ENCODE measurements at places on chromosomes 13 and 19.

GRCh38 chr13:28301839-28302238 is 163.5 kb downstream of the PAN3 start:
- peak; percentile 13 for DNase-seq

DNA sequence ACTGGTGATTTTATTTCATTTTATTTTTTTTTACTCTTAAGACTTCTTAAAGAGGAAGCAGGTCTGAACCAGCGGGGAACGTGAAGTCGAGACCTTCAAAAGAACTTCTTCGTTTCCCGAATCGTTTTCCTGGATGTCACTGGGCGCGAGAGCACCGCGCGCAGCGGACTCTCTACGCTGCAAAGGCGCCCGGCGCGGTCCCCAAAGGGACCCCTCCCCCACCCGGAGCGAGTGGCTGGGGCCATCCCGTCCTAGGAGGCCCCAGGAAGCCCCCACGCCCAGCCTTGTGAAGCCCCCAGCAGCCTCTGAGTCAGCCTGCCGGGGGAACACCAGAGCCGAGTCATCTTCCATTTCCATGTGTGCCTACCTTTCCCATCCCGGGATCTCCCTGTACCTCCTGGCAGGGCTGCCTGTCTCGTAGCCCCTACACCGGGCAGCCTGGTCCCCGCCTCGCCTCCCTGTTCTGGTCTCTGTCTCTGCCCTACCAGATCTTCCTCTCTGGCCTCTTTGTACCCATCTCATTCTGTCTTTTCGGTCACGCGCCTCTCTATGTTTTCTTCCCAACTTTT is 608 bp downstream of the CD70 start:
- no peak for DNase-seq

DNA sequence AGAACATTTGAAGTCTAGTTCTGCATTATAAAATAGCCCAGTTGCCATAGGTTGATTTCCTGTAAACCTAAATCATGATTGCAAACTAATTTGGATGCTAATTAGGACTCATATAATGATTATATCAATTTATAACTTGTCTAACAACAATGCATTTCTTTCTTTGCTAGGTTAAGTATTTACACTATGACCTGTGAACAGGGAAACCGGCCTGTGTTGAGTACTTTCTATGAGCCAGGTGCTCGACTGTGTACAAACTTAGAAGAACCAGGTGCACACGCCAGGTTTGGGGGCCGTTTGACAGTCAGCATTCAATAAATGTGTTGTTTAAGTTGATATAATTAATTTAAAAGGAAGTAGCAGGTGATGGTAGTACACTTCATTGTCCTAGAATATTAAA is 203.1 kb downstream of the TM9SF2 start:
- DNase-seq, result no peak

GRCh38 chr19:30647891-30648720 is 275.9 kb downstream of the ZNF536 start:
- DNase-seq, result no peak

- DNase-seq, result no peak
Measured at GRCh38 chr13:76868371-76868770, 17.8 kb downstream of the KCTD12 start.

DNA sequence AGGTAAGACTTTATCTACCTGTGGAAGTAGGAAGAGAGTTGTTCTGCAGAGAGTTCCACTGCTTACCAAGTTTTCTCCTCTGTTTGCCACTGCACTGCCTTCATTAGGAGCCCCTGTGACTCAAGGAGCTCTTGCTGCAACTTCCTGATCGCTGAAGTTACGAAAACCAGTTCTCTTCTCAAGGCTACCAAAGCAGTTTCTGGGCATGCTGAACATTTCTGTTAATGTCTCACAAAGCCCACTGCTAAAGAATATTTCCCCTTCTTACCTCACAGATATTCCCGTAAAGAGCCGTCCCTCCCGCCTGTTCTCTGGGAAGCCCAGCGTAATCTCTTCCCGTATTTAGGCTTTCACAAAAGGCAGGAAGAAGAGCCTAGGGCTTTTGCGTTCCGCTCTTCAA is 82.6 kb upstream of the OXGR1 start:
- DNase-seq, result no peak

DNA sequence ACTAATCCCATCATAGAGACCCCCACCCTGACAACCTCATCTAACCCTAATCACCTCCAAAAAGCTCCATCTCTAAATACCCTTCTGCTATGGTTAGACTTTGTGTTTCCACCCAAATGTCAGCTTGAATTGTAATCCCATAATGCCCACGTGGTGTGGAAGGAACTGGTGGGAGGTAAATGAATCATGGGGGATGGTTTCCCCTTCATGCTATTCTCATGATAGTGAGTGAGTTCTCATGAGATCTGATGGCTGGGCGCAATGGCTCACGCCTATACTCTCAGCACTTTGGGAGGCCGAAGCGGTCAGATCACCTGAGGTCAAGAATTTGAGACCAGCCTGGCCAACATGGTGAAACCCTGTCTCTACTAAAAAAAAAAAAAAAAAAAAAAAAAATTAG is 2.6 kb downstream of the VMAC start:
- no peak for DNase-seq

DNA sequence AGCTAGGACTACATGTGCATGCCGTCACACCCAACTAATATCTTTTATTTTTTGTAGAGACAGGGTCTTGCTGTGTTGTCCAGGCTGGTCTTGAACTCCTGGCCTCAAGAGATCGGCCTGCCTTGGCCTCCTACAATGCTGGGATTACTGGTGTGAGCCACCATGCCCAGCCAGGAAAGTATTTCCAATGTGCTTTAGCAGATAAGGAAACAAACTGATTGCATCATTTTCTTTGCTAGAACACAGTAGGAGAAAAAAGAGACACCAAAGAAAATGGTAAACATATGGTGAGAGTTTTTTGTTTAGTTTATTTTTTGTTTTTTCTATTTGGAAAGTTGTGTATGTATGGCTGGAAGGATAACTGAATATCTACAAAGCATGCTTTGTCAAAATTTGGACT is 46.9 kb upstream of the AKAP11 start:
- DNase-seq, result no peak

DNA sequence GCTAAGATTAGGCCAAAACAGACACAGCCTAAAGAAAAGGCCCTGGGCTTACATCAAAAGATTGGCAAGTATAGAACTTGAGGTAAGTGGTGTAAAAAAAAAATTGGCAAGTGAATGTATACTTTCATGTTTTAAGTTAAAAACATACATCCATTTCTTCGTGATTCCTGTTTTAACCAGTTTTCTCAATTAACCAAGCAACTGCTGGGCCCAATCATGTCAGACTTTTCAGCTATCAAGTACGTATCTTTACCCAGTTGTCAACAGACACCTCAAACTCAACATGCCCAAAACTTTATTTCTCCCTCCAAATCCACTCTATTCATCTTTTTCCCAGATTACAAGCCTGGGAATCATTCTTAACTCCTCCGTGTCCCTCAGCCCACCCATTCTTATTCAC is 1.0 kb downstream of the PCID2 start:
- no peak for DNase-seq

GRCh38 chr13:111508164-111508870 is 187.9 kb downstream of the TEX29 start:
- DNase-seq, result no peak

- DNase-seq, result no peak
Measured at GRCh38 chr19:2246801-2247361, 2.2 kb upstream of the AMH start.

DNA sequence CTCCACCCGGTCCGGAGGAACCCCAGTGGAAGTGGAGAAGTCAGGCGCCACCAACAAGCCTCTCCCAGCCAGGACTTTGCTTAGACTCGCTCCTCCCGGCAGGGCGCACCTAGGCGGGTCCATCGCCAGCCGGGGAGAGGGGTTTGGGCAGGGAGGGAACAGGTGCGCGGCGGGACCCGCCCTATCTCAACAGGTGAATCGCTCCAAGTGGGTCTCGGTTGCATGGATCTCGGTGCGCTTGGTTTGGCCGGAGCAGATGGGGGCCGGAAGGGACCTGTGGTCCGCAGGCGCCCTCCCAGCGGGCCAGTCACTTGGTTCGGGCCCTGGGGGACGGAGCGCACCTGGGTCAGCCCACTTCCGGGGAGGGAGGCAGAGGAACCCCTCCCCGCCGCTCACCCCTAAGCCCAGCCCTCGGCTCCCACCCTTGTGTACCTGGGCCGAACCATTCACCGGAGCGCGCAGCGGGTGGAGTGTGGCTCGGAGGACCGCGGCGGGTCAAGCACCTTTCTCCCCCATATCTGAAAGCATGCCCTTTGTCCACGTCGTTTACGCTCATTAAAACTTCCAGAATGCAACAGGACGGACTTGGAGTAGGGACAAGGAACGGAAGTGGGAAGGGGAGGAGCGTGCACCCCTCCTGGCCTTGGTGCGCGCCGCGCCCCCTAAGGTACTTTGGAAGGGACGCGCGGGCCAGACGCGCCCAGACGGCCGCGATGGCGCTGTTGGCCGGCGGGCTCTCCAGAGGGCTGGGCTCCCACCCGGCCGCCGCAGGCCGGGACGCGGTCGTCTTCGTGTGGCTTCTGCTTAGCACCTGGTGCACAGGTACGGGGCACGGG is at the start of gene LSR:
Gene LSR (plus strand): TSS at position 693 of the 836 bp plus-strand sequence. CDS start 21 bp downstream, at position 714.
- no peak for DNase-seq

- DNase-seq, result no peak
Measured at GRCh38 chr13:96473526-96474180, 383.7 kb downstream of the HS6ST3 start.

GRCh38 chr13:75174481-75174880 is 307.5 kb downstream of the TBC1D4 start:
- no peak for DNase-seq

DNA sequence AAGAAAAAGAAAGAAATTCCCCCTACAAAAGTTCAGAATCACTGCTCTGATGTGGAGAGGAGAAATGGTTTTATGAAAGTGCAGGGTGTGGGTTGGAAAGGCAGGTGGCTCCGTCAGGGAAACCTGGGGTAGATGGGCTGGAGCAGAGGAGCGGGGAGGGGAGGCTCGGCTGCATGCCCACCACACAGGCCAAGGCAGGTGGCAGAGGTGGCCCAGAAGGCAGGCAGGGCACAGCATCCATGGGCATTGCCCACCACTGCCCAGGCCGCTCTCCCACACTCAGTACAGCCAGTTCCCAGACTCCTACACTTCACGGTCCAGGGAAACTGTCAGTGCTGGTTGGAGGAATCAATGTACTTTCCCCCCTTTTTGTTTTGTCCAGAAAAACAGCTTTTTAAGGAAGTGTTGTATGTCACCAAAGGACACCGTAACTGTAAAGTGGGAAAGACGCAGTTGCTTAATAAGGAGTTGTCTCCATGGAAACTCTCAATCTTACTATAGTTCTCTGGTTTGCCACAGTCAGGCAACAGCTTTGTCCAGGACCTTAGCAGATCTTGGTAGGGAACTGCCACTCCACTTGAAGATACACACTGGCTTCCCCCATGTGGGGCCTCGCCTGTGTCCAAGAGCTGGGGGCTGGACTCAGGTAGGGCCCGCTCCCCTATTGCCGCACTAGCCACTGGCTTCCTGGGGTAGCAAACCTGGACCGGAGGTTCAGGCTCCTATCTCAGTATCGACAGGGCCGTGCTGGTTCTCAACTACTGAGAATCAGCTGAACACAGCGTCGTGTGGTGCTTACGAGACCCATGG is 82.9 kb downstream of the RAB20 start:
- DNase-seq, result no peak

DNA sequence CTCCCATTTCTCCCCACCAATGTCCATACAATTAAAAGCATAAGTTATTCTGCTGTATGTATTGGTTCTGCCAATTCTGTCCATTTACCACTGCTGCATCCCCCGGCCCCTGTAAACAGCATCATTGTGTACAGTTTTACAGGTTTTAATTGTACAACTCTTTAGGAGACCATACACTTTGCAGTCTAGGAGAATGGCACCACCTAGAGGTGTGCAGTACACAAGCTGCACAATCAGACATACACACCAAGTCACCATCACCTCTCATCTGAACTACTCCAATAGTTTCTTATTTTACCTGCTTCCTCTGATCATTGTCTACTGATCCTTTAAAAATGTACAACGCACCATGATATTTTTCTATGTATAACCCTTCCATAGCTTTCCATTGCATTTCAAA is 855.9 kb upstream of the KLHL1 start:
- no peak for DNase-seq

DNA sequence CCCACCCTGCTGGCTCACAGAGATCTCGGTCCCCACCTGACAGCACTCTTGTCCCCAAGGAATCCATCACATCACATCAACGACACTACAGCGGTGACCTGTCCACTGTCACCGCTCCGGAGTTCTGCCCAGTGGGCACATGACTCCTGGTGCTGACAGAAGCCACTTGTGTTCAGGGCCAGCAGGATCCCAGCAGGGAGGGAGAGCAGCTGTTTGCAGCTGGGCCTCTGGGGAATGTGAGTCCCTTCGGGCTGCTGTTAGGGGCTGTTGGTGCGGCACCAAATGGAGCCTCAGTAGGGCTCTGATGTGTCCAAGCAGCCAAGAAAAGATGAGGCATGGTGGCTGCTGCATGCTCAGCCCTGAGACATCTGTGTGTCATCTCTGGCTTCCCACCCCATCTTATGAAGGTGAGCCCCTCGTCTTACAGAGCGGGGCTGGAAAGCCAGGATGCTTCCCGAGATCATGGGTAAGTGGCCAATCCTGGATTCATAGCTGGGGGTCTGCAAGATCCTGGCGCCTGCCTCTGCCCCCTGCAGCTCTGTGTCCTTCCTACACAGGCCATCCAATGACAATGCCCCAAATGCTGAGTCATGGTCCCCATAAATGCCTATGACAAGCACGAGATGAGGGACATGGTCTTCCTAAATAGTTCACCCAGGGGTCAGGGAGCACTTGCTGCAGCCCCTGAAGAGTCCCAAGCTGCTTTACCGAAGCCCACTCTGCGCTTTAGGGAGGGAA is 56.0 kb downstream of the F2RL3 start:
- no peak for DNase-seq

GRCh38 chr19:8938576-8938975 is 71.6 kb downstream of the MUC16 start:
- no peak for DNase-seq

GRCh38 chr19:31501427-31502195 is 152.4 kb upstream of the TSHZ3 start:
- no peak for DNase-seq

- DNase-seq, result no peak
Measured at GRCh38 chr19:16814526-16815100, 14.6 kb upstream of the SIN3B start.

GRCh38 chr13:80131204-80131603 is 209.7 kb downstream of the SPRY2 start:
- no peak for DNase-seq

GRCh38 chr19:15456871-15457700 is 7.3 kb downstream of the RASAL3 start:
- DNase-seq, result no peak

DNA sequence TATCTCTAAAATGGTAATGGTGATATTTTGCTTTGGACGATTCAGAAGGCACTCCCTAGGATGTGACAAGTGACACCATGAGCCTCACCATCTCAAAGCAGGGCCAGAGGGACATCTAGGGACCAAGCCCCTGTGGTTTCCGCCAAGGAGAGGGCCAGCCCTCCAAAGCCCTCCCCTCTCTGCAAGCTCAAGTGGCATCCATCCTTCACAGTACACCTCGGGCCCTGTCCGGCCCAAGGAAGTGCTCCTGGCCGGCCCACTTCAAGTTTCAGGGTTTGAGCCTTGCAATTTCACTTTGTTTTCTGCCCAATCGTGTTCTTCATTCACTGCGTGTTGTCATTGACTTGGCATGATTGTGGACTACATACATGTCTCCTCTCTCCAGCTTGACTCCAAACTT is 82.5 kb downstream of the TSHZ3 start:
- DNase-seq, result no peak

- DNase-seq, result no peak
Measured at GRCh38 chr13:112177450-112178288, 110.7 kb downstream of the SOX1 start.
